G401 (cell line): ENCODE measurements at places on chromosomes 4 and X. TPM values are rescaled to one million over a fixed set of nuclear protein-coding genes. Genes with fewer than 3 reads are reported as not detected.

DGAT2L6 gene
- total RNA-seq, result not detected in 2 replicates

GUCY1B1 gene
- total RNA-seq, result 34.4 and 37.3 TPM in 2 replicates

- DNase-seq, result no peak
Observed at GRCh38 chr4:108950158-108950915, 187.5 kb upstream of the ETNPPL start.

DNA sequence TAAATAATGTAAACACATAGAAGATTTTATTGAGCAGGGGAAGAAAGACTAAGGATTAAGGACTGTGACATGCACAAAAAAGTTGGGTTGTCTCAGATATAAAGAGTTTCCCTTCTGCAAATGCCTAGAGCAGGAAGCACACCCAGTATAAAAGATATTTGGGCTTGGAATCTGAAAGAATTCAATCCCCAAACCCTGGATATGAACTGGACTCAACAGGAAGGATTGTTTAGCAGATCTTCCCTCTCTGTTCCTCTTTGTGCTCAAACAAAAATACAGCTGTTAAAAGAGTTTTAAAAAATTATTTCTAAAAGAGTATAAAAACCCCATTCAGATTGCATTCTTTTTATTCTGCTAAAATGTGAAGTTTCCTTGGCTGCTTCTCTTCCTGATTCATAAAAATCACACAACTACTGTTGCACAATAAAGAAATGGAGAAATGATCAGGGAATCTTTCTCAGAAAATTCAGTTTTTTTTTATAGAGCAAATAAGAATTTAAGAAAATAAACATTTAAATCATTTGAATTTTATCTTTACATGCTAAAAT is 71.4 kb downstream of the PDLIM5 start:
- no peak for DNase-seq

DNA sequence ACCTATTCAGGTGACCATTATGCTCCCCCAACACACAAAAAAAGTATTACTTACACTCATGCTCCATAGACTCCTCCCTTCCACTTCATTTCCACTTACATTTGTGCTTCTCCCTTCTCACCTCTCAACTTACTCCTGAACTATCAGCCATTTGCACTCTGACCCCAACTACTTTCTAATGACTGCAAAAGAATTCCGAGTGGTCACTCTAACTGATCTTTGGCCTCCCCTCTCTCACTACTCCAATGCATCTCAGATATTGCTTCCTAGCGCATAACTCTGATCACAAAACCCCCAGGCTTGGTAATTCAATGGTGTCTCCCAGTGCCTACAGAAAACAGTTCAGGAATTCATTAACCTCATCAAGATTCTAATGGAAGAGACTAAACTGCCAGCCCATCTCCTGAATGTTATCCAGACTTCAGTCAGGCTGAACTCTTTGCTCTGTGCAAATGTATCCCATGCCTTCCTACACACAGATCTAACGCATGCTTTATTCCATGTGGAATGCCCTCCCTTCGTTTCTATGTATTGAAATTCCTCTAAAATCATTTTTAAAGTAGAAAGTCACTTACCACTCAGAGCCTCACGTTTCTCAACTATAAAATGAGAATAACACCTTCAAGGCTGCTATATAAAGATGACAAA is 61.1 kb downstream of the FRYL start:
- no peak for DNase-seq

- DNase-seq, result peak; percentile 4
Observed at GRCh38 chr4:156223985-156224384, 270.3 kb upstream of the CTSO start.

CPXCR1 gene
- total RNA-seq, result not detected in 2 replicates

FAM47E gene
- total RNA-seq, result 0.37 and 2.8 TPM in 2 replicates

TACR3 gene
- total RNA-seq, result not detected in 2 replicates

MORF4L2 gene
- 666 and 732 TPM in 2 replicates for total RNA-seq

MSMO1 gene
- total RNA-seq, result 52.2 and 66.8 TPM in 2 replicates

- DNase-seq, result no peak
Observed at GRCh38 chr4:141513866-141514265, 122.5 kb upstream of the IL15 start.

DNA sequence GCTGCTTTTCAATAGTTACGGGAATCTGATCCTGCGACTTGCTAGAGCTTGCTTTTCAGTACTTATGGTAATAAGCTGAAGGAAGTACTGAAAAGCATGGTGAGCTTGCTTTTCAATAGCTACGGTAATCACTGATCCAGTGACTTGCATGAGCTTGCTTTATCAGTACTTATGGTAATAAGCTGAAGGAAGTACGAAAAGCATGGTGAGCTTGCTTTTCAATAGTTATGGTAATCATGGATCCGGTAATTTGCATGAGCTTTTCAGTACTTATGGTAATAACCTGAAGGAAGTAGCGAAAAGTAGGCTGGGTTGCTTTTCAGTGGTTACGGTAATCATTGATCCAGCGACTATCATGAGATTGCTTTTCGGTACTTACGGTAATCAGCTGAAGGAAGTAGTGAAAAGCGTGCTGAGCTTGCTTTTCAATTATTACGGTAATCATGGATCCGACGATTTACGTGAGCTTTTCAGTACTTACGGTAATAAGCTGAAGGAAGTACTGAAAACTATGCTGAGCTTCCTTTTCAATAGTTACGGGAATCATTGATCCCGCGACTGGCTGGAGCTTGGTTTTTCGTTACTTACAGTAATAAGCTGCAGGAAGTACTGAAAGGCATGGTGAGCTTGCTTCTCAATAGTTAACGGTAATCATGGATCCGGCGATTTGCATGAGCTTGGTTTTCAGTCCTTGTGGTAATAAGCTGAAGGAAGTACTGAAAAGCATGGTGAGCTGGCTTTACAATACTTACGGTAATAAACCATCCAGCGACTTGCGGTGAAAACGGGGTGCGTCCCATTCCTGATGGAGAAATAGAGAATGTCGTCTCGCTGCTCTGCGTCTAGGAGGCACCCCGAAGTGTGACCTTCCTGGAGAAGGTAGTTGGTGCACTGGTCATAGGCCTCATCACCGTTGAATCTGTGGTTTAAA is 6.5 kb downstream of the CRLF2 start:
- peak; percentile 56 for DNase-seq

EGFL6 gene
- total RNA-seq, result 3.7 and 9.5 TPM in 2 replicates

MAGEB17 gene
- total RNA-seq, result not detected in 2 replicates

MAGEE2 gene
- total RNA-seq, result not detected in 2 replicates

DNA sequence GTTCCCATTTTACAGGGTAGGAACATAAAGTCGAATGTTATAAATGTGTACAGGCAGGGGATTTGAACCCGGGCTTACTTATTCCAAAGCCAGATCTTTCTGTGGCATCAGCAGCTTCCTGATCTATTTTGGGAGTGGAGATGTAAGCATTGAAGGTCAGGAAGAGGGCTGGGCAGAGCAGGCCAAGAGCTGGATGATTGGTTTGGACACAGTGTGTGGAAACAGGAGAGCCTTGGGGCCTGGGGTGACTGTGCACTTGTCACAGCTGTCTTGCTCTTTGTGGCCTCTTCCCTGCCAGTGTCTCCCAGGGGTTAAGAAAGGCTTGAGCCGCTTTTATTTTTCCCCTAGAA is 127.9 kb upstream of the ENPP6 start:
- no peak for DNase-seq

DNA sequence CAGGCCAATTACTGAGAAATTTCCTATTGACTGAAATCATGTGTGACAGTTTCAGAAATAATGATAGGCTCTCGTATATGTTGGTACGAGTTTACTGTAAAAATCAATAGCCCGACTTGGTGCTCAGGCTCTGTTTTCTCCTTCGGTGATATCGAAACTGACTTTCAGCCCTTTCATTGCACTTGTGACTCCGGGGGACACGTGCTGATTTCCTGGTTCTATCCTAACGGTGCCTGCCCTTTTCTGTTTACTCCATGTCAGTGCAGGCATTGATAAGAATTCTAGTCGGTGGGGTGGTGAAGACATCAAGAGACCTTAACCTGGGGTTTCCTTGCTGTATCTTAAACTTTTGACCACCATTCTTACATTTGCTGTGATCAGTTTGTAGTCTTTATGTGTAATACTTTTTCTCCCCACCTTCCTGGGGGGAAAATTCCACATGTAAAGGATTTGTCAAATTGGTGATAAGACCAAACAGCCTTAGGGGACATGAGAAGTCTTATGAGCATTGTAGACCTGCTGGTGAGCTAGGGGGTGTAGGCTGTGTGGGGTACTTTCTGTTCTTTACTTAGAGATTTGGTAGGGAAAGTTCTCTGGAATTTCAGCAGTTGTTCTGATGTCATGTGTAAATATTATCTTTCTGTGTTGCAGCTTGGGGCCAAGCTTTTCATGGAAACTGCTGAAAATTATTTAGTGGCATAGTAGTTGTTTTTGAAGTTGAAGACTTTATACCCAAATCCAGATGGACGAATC is 52.7 kb downstream of the TMEM131L start:
- no peak for DNase-seq
